ENCODE measurements at places on chromosomes 2 and 18.

DNA sequence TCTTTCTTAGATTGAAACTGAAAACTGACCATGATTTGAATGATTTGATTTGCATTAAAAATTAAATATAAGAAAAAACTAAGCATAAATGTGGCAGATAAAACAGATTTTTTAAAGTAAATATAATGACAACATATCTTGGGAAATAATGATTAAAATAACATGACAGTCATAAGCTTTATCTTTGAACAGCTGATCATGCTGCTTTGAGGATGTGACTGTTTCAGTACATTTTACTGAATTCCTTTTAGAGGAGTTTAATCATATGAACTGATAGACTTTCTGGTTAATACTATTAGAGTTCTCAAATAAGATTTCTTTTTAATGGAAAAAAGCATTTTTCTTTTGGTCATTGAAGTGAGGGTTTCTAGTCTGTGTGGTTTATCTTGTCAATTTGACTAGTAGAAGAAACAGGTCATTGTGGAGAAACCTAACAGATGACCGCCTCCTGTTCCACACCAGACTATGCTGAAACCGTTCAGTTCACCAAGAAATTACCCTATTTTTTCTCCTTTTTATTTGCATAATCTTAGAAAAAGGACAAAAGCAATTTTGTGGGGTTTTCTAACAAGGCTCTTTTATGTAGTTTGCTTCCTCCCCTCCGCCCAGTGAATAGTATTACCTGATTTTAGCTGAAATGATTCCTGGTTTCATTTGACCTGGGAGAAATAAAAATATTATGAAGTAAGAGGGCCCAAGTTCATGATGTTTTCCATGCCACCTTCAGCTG is 262.1 kb downstream of the PTGR3 start:
- no peak for DNase-seq

DNA sequence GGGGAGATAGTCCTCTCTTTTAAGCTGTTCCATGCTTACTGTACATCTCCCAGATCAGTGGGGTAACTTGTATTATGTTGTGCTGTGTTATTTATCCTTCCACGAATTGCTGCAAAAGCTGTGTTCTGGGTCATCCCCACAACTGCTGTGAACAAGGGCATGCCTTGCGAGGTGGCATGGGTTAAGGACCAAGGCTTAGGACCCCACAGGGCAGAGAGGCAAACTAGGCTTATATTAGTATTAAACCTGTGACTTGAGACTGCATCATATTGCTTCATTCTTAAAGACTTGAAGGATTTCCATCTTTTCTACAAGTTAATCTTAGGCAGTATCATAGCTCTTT is 19.9 kb downstream of the RND3 start:
- no peak for DNase-seq

- DNase-seq: no peak
These were observed 295.0 kb downstream of the RAD51AP2 start for GRCh38 chr2:17223211-17223610.

- no peak for DNase-seq
These were observed 108.0 kb downstream of the FAM168B start for GRCh38 chr2:130985206-130985780.

- DNase-seq: no peak
These were observed 8.8 kb upstream of the SIX2 start for GRCh38 chr2:45018023-45018422.

- DNase-seq: no peak
These were observed 8.9 kb upstream of the PCBP1 start for GRCh38 chr2:70078384-70078783.

Data from MG63 (cell line).